ENCODE measurements at places on chromosomes 11 and 22.

DNA sequence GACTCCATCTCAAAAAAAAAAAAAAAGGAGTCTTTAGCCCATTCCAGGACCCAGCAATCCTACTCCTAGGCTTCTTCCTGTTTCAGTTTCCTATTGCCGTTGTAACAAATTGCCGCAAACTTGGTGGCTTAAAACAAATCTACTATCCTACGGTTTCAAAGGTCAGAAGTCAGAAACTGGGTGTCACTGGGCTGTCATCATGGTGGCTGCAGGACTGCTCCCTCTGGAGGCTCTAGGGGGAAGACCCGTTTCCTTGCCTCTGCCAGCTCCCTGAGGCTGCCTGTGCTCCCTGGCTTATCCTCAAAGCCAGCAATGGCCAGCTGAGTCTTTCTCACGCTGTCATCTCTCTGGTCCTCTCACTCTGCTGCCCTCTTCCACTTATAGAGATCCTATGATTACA is 8.7 kb upstream of the DAGLA start:
- no peak for DNase-seq

GRCh38 chr11:79437981-79438630 is 2.7 kb downstream of the TENM4 start:
- DNase-seq: no peak

DNA sequence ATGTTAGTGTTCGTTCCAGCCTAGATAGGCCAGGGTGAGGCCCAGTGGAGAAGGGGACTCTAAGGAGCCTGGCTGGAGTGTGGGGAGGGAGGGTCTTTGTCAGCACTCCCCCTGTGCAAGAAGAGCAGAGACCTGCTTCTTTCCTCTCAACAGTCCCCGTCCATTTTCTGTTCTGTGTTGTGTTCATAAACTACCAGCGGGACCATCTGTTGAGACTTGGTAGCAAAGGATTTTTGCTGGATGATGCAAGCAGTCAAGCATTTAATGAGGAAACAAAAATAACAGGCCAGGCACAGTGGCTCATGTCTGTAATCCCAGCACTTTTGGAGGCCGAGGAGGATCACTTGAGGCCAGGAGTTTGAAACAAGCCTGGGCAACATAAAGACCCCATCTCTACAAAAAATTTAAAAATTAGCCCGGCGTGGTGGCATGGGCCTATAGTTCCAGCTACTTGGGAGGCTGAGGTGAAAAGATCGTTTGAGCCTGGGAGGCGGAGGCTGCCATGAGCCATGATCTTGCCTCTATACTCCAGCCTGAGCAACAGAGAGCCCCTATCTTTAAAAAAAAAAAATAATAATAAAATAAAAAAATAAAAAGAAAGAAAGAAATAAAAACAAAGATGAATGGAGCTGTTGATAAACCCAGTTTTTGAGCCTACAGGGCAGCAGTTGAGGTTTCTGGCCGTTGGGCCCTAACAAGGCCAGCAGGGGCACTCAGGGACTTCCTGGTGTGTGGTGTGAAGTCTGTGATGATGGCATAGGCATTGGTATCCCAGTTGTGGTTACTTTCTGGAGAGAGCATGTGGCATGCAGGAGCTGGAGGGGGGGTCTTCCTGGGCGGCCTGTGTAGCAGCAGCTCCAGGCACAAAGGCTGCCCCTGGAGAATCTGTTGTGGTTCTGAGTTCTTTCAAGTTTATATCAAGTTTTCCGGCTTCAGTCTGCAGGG is 1.7 kb upstream of the TXNRD2 start:
- DNase-seq: no peak

GRCh38 chr11:6925636-6926207 is 504 bp upstream of the ZNF215 start:
- no peak for DNase-seq

GRCh38 chr11:102831489-102832440 is 11.6 kb downstream of the MMP3 start:
- no peak for DNase-seq

DNA sequence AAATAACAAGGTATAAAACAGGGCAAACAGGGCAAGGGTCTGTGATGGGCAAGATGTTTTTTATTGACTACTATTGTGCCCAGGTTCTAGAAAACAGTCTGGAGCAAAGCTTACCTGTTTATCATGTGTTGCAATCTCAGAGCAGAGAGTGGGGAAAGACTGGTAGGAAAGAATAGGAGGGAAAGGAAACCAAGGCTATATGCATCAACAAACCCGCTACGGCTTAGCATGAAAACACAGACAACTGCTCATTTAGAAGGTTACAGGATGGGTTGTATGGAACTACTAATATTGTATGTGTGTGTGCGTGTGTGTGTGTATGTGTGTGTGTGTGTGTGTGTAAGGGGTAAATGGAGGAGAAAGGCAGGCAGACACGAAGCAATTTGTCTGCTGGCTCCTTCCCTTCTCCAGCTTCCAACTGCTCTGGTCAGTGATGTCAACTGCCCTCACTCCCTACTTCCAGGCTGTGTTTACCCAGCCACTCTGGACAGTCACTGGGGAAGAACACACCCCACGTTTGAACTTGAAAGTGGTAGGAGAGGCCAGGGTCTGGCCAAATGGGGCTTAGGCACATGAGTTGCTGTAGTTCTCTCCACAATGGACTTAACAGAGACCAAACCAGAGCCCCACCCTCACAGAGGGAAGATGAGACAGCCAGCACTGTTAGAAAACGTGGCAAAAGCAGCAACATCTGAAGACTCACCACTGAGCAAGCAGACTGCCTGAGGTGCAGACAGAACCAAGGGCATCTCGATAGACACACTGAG is 47.0 kb downstream of the GAB2 start:
- DNase-seq: no peak

GRCh38 chr22:27327497-27327896 is 474.1 kb downstream of the MN1 start:
- DNase-seq: no peak

DNA sequence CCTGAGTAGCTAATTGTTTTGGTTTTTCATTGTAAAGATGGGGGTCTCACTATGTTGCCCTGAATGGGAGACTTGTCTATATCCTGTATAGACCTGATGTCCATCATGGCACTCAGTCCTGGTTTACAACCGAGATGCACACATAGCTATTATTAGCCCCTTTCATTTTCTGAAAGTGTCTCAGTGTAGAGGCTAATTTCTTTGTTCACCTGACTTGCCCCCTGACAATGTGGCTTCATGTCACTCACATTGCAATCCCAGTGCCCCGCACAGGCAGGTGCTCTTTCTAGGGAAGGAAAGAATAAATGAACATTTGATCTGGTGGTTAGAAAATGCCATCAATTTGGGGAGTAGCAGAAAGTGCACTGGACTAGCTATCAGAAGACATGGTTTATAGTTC is 13.1 kb upstream of the KDM2A start:
- DNase-seq: no peak

- DNase-seq: no peak
Observed at GRCh38 chr22:26892166-26893041, 235.0 kb downstream of the MIAT start.

GRCh38 chr11:117376517-117376916 is 48.9 kb downstream of the CEP164 start:
- DNase-seq: no peak

GRCh38 chr11:124868331-124869274 is 3.4 kb downstream of the ROBO3 start:
- DNase-seq: no peak

GRCh38 chr11:117984476-117984875 is 1.7 kb upstream of the IL10RA start:
- no peak for DNase-seq

- DNase-seq: no peak
Observed at GRCh38 chr11:123434911-123435310, 4.8 kb downstream of the GRAMD1B start.

GRCh38 chr22:25950111-25950510 is 208.1 kb downstream of the MYO18B start:
- no peak for DNase-seq

- no peak for DNase-seq
Observed at GRCh38 chr11:15093432-15093831, 20.0 kb downstream of the CALCB start.

- DNase-seq: no peak
Observed at GRCh38 chr11:121226415-121227263, 65.9 kb upstream of the SC5D start.

GRCh38 chr22:49934891-49935557 is 16.6 kb downstream of the CRELD2 start:
- peak; percentile 89 for DNase-seq

GRCh38 chr11:13140873-13141655 is 131.9 kb downstream of the RASSF10 start:
- DNase-seq: no peak

DNA sequence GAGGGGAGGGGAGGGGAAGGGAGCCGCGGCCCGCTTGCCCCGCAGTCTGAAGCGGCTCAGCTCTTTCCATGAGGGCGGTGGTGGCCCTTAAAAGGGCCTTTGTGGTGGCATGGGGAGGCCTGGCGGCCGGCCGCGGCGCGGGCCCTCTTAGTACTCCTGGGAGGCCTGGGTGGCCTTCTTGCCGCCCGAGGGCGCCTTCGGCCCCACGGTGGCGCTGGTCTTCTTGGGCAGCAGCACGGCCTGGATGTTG is 6.9 kb downstream of the DPAGT1 start:
- no peak for DNase-seq

DNA sequence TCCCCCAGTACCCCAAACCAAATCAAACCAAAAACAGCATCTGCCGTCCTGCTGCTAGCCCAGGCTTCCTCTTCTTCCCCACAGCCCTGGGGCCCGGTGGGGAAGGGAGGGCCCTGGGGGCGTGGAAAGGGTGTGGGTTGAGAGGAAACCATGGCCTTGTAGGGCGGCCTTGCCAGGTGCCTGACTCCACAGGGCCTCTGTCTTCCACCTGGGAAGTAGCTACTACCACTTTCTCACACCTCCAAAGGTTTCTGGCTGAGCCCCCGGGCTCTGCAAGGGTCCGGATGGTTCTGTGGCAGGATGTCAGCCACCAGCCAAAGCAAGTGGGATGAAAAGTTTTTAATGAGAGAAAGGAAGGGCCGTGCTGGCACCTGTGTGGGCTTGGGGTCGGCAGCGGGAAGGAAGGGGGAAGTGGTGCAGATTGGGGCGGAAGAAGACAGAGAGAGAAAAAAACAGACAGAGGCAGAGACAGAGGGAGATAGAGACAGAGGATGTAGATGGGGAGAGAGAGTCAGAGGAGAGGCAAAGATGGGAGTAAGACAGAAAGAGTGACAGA is 10.5 kb downstream of the TPST2 start:
- DNase-seq: no peak

GRCh38 chr11:19978668-19979518 is 181.4 kb downstream of the DBX1 start:
- no peak for DNase-seq

DNA sequence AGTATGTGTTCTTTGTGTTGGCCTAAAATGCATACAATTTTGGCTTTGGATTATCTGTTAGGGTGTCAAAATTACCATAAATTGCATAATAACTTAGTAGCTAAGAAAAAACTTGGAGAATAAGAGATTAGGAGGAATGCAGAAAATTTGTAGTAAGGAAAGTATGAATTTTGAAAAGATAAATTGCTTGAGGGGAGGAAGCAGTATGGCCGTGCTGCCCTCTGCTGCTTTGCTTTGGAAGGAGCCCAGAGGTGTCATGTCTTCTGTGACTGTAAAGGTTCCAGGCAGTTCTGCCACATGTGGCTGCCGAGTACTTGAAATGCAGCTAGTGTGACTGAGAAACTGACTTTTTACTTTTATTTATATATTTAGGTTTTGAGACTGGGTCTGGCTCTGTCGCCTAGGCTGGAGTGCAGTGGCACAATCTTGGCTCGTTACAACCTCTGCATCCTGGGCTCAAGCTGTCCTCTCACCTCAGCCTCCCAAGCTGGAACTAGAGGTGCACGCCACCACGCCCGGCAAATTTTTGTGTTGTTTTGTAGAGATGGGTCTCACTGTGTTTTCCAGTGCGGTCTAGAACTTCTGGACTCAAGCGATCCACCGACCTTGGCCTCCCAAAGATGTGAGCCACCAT is 1.8 kb downstream of the ADSL start:
- DNase-seq: peak; percentile 29

DNA sequence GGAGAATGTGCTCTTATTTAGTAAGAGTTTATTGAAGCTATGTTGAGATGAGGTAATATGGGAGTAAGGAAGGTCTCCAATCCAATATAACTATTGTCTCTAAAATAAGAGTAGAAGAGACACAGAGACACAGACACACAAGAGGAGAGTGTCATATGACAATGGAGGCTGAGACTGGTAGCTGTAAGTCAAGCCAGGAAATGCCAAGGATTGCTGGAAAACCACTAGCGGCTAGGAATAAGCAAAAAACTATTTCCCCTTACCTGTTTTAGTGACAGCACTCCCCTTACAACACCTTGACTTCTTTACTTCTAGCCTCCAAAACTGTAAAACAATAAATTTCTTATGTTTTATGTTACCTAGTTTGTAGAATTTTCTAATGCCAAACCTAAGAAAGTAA is 1652.8 kb downstream of the LRRC4C start:
- no peak for DNase-seq

- DNase-seq: no peak
Observed at GRCh38 chr11:80532633-80533232, 1091.9 kb upstream of the TENM4 start.

DNA sequence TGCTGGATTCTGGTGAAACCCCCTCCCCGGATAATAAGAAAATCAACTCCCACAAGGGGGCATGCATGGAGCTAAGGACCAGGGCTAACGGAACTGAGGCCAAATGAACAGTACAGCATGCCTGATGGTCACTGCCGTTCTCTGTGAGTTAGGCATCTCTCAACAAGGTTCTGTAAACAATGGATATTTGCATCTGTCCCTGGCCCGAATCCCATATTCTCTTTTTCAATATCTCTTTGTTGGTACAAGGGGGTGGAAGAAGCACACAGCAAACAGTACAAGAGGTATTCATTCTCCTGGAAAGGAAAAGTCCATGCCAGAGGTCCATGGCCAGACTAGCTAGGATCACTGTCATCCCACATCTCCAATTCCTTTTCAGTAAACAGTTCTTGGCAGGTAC is 32.2 kb upstream of the APOA1 start:
- DNase-seq: no peak

GRCh38 chr11:78744949-78745348 is 170.3 kb upstream of the NARS2 start:
- DNase-seq: no peak

DNA sequence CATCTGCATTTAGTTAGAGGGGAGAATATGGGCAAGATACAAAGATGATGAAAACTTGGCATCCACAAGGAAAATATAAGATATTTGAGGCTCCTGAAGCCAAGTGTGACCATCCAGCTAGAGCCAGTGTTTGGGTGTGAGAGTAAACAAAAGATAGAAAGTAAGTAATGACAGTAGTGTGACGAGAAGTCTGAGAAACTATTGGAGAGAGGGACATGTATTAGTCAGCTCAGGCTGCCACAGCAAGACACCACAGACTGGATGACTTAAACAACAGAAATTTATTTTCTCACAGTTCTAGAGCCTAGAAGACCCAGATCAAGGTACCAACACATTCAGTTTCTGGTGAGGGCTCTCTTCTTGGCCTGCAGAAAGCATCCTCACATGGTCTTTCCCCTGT is 6.4 kb upstream of the CCKBR start:
- DNase-seq: no peak

- no peak for DNase-seq
Observed at GRCh38 chr11:26569646-26570045, 2.4 kb downstream of the MUC15 start.
